ENCODE measurements at places on chromosomes 4 and X.

DNA sequence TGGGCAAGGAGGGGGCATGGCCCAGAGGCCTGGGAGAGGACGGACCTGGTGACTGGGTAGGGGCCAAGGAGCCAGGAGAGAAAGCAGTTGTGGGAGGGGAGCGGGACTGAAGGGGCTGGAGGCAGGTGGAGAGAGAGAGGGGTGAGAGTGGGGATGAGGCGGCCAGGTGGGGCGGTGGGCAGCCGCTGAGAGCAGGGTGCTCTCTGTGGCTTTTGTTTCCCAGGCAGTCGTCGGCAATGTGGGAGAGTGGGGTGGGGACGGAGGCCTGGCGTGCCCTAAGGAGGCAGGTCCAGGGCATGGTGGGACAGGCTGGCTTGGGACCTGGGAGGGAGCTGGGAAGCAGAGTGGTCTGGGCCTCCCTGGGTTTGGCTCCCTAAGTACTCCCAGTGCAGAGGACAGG lies 3.2 kb upstream of the ATP2B3 start:
- no peak for DNase-seq

DNA sequence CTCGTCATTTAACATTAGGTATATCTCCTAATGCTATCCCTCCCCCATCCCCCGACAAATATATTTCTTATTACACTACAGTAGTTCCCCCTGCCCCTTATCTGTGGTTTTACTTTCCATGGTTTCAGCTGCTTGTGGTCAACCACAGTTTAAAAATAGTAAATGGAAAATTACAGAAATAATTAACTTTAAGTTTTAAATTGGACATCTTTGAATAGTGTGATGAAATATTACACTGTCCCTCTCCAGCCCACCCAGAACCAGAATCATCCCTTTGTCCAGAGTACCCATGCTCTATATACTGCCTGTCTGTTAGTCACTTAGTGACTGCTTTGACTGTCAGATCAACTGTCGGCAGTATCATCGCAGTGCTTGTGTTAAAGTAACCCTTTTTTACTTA lies 47.4 kb upstream of the VEGFC start:
- no peak for DNase-seq

GRCh38 chr4:128553686-128554515 lies 255.6 kb upstream of the JADE1 start:
- no peak for DNase-seq

- no peak for DNase-seq
Observed at GRCh38 chrX:53188763-53189162, 36.2 kb downstream of the KDM5C start.

- DNase-seq, result no peak
Observed at GRCh38 chrX:130772776-130773143, 130.2 kb downstream of the ENOX2 start.

GRCh38 chr4:109444182-109444844 lies 10.7 kb downstream of the SEC24B start:
- DNase-seq, result no peak

GRCh38 chrX:69025802-69026301 lies 139.4 kb downstream of the PJA1 start:
- no peak for DNase-seq

GRCh38 chr4:158374318-158374717 lies 147.4 kb upstream of the RXFP1 start:
- DNase-seq, result no peak

- no peak for DNase-seq
Observed at GRCh38 chr4:136355970-136356369, 1176.3 kb downstream of the PCDH18 start.

- DNase-seq, result peak; percentile 87
Observed at GRCh38 chrX:55717521-55718497, at the start of gene RRAGB. Gene RRAGB (plus strand): TSS chrX:55717749. CDS start chrX:55718328, 579 bp downstream.

DNA sequence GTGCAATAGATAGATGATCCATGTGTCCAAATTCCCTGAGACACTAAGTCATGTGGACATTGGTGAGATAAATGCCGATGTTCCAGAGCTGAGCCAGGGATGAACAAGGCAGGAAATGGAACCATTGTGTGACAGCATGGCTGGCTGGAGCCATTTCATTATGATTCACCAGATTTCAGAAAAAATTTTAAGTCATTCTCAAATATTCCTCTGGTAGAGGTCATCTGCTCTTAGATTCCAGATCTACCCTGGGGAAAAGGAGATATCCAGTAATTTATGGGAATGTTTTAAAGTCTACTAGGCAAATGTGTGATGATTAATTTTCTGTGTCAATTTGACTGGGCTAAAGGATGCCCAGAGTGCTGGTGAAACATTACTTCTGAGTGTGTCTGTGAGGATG lies 287.3 kb downstream of the STK32B start:
- no peak for DNase-seq

DNA sequence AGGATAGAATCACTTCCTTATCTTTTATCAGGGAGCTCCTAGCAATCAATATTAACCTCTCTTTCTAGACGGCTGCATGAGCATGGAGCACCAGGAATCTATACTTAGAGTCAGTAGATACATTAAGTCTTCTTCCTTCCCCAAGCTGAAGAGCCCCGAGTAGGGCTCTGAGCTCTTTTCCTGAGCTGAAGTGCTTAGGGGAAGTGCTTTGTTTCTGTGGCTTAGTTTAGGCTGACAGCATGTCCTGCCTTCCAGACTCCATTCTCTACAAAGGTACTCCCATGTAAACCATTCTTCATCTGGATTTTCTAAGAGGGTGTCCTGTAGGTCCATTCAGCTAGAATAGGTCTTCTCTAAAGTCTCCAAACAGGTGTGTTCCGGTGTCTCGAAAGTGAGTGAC lies 127.5 kb upstream of the AFF2 start:
- no peak for DNase-seq
